ENCODE measurements at places on chromosomes 4 and X.

DNA sequence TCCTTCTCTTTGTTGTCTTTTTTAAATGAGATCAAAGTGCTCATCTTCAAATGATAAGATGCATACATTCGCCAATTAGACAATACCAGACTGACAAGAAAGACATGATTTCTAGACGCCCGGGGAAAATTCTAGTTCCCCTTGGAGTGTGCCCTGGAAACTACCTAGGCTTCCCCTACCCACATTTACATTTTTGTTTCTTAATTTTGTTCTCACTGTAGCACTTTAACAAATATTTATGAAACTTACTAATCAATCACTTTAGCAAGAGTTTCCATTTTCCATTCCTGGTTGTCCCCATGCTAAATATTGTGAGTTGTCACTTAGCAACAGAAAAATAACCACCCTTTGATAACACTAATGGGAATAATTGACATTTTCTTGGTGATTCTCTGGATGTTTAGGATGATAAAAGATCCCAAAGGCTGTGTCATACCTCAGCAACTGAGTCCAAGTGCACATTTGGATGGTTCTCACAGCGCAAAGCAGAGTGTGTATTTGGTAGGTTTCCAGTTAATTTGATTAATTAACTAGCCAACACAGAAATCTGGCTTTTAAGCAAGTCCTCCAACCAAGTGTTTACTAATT, 69.6 kb downstream of the FGFBP1 start:
- no peak for DNase-seq

GRCh38 chr4:42302348-42302747, 94.9 kb upstream of the SHISA3 start:
- DNase-seq, result no peak

DNA sequence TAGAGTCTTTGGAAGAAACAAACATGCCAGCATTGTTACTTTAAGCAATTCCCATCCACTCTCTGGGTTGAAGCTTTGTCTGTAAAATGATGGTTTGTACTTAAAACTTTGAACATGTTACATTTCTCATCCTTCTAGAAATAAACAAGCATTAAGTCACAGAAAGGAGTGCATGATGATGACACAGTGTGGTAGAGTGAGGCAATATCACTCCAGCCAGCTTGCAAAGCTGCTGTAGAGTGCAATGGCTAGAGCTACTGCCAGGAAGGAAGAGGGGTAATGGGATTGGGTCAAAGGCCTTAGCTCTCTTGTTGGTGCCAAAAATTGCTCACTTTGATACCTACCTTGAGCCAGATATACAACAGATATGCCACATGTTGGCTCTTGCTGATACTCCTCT, 12.3 kb upstream of the ENOX2 start:
- DNase-seq, result no peak

DNA sequence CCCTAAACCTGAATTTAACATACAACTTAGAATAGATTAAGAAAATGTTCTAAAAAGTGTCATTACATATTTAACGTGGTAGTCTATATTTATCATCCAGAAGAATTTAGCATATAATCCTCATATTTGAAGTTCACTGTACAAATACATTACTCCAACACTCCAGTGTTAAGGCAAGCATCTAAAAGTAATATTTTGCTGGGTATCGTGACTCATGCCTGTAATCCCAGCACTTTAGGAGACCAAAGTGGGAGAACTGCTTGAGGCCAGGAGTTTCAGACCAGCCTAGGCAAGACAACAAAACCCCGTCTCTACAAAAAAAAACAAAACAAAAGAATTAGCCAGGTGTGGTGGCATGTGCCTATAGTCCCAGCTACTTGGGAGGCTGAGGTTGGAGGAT, 24.8 kb downstream of the LRBA start:
- no peak for DNase-seq

All from activated CD4-positive, alpha-beta T cell treated with anti-CD3 and anti-CD28 coated beads, Interleukin-2, amount 50 U/mL, for 24 hours (primary cell).